ENCODE measurements at places on chromosomes 3 and 15.

- DNase-seq, result no peak
Measured at GRCh38 chr3:127853681-127854080, 31.4 kb upstream of the MGLL start.

DNA sequence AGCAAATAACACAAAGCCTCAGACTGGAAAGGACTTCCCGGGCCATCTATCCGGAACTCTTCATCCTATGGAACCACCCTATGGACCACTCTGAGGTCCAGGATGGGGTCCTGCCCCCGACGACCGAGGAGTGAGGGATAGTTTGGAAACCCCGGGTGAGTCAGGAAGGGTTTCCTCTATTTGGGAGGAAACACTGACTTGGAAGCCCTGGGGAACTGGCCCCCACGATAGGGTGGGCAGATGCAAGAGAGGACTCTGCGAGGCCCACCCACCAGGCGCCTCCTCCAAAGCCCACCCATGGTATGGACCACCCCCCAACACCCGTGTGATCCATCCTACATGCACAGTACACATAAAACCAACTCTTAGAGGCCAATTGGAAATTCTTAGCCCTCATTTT, 69.4 kb downstream of the CPN2 start:
- DNase-seq, result no peak

DNA sequence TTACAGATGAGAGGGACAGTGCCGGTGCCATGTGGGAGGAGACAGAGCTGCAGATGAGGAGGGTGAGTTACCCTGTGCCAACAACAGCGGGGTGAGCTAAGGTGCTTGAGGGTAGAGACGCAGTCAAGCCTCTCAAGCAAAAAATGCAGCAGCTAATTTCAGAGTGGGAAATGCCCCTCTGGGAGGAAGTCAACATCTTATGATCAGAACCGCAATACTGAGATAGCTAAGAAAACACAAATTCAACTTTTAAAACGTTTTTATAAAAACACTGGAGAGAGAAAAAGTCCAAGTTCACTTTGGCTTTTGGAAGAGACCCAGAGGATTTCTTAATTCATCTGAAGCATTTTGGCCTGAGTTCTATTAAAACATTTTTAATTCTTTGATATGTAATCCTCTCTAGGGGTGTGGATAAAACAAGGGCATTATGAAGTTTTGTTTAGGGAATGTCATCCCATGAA, 319.2 kb downstream of the SLC9A9 start:
- peak; percentile 7 for DNase-seq

DNA sequence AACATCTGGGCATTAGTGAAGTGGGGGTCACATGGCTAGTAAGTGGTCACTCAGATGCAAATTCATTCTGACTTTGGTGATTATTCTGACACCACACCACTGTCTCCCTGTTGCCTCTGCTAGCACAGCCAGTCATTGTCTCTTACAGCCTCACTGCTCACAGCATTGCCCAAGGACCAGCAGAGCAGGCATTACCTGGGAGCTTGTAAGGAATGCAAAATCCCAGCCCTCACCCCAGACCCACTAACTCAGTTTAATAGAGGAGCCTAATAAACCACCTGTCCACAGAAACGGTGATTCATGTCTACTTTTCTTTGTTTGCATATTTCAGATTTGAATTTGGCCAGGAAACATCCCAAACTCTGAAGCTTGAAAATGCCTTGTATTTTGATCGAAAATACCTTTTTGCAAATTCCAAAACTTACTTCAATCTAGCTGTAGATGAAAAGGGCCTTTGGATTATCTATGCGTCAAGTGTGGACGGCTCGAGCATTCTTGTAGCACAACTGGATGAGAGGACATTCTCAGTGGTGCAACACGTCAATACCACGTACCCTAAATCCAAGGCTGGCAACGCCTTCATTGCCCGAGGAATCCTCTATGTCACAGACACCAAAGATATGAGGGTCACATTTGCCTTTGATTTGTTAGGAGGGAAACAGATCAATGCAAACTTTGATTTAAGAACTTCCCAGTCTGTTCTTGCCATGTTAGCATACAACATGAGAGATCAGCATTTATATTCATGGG, 62.7 kb downstream of the GLDN start:
- DNase-seq, result no peak

DNA sequence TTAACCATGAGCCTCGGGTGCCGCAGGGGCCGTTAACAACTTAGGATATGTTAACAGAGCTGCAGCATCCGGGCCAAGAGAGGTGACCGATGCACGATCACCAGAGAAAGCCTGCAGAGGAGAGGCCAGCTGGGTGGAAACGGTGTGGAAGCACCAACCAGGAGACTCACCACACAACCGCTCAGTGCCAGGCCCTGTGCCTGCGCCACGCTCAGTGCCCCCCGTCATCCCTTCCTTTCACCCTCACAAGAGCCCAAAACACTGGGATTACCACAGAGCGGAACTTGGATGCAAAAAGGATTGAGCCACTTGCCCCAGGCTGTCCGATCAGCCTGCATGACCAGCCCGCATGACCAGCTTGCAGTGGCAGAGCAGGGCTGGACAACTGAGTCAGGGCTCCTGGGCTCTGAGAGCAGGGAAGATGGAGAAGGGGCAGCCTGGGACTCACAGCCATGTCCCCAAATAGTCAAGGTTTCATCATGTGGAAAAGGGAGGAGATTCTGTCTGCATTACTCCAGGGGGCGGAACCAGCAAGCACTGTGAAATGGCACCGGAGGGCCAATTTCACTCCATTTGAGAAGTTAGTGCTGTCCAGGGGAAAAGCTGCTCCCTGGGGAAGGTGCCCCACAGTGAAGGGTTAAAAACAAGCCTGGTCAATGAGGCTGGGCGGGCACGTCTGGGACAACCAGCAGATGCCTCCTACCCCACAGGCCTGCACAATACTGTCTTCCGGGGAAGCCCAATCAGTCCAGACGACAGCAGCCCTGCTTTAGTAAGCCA, 156.8 kb downstream of the ATP10A start:
- no peak for DNase-seq

GRCh38 chr15:31345606-31346366, 19.2 kb downstream of the KLF13 start:
- no peak for DNase-seq

DNA sequence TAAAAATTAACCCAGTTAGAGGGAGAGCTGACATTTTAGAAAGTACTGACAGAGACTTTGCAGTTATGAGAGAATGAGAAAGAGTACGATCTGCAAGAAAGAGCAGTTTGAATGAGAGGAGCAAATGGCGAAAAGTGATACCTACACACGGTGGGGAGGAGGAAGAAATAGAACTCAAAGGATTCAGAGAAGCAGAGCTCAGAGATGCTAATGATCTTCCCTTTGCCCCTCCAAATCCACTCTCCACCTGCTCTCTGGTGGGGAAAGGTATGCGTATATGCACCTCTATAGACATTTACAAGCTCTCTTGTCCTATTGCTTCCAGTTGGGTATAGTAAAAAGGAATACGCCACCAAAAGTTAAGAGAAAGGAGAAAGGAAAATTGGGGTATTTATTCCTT, 123.3 kb upstream of the TTC14 start:
- no peak for DNase-seq

DNA sequence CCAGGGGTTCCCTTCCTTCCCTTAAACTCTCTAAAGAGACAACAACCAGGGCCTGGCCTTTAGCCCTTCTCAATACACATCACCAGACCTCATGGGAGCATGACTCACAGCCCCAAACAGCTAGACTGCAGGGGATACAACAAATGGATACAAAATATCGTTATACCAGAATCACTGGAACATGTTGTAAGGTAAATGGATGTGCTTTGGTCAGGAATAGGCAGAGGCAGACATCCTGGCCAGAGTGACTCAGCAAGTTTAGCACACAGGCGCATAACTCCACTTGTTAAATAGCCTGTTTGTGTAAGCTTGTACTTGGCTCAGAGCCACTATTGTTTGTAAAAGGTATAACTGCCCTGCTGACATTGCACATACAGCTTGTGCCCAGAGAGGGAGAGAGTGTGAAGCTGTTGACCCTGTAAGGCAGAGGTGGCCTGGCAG, 18.3 kb downstream of the TMED3 start:
- no peak for DNase-seq

- no peak for DNase-seq
Measured at GRCh38 chr3:134496471-134497071, 10.7 kb downstream of the CEP63 start.

DNA sequence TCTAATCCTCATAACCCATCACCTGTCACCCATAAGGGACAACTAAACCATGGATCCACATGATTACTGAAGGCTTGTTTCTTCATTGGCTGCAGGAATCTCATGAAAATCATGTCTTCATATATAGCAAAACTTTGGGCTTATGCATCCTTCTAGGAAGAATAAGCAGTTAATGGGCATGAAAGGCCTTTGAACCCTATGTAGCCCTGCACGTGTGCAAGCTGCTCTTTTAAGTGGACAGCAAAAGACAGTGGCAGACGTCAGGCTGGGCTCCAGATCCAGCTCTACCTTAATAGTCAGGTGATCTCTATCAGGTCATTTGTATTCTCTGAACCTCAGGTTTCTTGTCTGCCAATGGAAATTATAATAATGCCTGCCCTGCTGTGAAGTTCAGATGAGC, 18.9 kb downstream of the CYP19A1 start:
- no peak for DNase-seq

GRCh38 chr15:60616147-60616546, 137.2 kb upstream of the ICE2 start:
- no peak for DNase-seq

DNA sequence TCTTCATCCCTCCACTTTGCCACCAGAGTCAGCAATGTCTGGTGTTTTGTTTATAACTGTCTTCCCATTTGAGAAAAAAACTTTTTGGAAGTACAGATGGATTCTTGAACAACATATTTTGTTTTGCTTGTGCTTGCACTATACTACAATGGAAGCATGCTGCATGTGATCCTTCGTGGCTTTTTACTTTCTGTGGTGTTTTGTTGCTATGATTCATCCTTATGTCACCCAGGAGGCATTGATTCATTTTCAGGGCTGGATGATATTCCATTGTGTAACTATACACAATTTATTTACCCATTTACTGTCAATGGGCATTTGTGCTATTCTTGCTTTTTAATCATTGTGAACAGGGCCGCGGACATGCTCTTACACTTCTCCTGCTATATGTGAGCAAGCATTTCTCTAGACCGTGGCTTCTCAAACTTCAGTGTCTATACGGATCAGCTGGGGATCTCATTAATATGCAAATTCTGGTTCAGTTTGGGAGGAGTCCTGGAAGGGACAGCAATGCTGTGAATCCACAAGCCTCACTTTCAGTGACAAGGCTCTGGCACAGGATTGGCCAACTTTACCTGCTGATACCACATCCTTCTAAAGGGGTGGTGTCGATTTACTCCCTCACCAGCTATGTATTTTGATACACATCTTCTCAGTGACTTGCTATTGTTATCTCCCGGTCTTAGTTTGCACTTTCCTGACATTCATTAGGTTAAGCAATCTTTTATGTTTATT, 65.9 kb downstream of the POLR2M start:
- no peak for DNase-seq

DNA sequence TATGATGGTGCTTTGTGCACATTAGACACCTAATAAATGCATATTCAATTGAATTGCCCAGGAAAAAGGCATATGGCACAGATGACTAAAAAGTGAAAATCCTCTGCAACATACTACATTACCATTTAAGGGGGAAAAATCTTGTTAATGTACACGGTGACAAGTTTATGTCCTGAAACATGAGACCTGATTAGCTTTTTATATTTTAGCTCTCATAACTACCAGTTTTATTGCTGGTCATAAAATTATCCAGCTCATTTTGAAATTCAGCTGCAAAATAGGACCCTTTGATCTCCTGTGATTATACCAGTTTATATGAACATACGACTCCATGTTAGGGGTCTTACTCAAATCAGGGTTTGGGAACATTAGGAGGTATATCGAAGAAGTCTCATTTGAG, 684.6 kb upstream of the CCDC54 start:
- no peak for DNase-seq

- peak; percentile 19 for DNase-seq
Measured at GRCh38 chr3:34053626-34054025, 255.2 kb downstream of the PDCD6IP start.

DNA sequence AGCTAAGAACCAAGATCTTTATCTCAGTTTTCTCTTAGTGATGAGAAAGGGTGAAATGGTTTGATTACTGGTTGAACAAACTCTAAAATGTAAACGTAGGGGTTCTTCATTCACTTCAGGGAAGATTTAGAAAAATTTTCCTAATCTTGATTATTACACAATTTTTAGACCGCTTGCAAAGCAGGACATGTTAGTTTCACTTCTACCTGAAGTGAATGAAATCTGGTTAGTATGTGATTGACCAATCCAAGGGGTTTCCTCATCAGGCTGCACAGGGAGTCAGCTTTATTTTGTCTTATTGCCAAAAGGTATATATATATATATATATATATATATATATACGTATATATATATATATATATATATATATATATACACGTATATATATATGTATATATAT, 740.4 kb downstream of the TUSC7 start:
- DNase-seq, result no peak

DNA sequence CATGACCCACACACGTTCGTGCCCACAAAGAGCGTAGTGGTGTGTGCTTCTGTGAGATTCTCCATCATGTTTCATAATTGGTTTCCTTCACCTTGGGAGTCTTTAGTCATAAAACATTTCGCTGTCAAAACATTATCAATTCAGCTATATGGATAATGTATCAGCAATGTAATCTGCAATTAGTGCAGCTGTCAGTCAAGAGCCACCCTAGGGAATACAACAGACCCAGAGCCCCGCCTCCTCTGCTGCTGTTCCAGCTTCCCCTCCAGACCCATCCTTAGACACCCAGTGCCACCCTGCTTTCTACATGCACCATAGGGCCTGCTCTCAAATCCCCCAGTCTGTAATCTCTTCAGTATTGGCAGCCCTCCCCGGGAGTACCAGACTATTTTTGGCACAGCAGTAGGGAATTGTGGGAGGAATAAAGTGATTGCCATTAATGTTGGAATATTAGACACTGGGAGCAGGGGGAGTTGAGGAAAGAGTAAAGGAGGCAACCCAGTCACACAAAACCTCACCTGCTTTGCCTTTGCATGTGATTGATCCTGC, 31.5 kb upstream of the C3orf80 start:
- no peak for DNase-seq

GRCh38 chr3:40913641-40914040, 285.7 kb upstream of the CTNNB1 start:
- no peak for DNase-seq

- DNase-seq, result no peak
Measured at GRCh38 chr15:85624291-85624801, 170.4 kb downstream of the KLHL25 start.

DNA sequence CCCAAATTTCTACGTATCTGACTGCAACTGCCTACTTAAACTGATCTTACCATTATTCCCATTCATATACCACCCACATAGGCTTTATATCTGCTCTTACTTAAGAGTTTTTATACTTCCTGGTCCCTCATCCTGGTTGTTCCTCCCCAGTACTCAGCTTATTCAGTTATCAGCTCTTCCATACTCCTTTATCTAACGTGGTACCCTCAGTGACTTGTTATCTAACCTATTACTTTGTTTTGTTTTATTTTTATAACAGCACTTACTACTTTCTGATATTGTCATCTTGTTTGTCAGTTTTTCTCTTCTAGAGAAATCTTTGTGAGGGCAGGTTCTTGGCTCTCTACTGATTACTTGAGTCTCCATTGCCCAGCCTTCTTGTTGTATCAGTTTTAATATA, 100.6 kb downstream of the ZNF609 start:
- DNase-seq, result no peak
